ENCODE measurements at places on chromosomes 5 and 9.

DNA sequence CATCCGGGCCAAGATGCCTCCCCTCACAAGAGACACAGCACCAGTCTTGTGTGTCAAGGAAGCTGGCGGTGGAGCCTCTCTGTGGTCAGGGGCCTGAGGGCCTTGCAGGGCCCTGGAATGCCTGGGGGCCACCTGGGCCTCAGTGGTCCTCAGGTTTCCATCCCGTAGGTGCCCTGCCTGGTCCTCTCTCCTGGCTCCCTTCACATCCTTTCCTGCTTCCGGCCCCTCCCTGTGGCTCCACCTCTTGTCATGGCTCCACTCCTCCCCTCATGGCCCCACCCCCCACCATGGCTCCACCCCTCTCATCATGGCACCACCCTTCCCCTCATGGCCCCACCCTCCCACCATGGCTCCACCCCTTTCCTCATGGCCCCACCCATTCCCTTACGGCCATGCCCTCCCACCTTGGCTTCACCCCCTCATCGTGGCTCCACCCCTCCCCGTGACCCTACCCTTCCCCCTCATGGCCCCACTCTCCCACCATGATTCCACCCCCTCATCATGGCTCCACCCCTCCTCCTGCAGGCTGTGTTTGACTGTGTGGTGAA lies 175.8 kb downstream of the CACNA1B start:
- DNase-seq, result no peak

GRCh38 chr9:110900917-110901316 lies 137.4 kb downstream of the LPAR1 start:
- no peak for DNase-seq

- no peak for DNase-seq
These were observed 67.7 kb upstream of the RAD23B start for GRCh38 chr9:107215381-107215780.

GRCh38 chr9:15746905-15747304 lies 194.1 kb downstream of the CCDC171 start:
- no peak for DNase-seq

GRCh38 chr5:138109463-138110265 lies 25.8 kb downstream of the WNT8A start:
- DNase-seq, result no peak

DNA sequence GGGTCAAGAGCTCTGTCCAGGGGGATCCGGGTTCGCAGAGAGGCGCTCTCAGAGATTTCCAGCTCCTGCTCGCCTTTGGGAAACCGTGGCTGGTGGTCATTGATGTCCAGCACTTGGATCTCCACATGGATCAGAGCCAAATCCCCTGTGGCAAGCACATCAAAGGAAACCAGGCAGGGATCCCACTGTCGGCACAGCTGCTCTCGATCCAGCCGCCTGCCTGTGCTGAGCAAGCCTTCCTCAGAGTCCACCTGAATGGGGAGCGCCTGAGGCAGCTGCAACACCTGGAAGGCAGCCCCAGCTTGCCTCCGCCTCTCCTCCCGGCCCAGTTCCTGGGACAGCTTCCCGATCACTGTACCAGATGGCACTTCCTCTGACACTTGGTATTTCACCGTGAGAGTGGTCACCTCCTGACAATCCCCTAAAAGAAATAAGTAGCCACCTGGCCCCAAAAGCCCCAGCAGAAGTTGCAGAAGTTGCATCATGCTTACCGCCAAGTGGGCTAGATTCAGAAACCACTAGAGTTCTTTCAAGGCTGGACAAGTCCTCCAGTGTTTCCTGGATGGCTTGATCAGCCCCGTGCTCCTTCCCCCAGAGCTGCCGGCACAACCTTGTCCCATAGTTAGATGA lies 520 bp downstream of the PCDH12 start:
- no peak for DNase-seq

- DNase-seq, result no peak
These were observed 14.3 kb upstream of the C1QTNF2 start for GRCh38 chr5:160384681-160385080.

- no peak for DNase-seq
These were observed 6.7 kb downstream of the ADRB2 start for GRCh38 chr5:148833122-148833521.

DNA sequence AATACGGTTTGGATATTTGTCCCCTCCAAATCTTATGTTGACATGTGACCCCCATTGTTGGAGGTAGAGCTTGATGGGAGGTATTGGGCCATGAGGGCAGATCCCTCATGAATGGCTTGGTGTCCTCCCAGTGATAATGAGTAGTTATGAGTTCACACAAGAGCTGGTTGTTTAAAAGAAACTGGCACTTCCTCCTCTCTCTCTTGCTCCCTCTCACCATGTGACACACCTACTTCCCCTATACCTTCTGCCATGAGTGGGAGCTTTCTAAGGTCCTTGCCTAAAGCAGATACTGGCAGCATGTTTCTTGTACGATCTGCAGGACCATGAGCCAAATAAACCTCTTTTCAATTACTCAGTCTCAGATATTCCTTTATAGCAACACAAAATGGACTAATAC lies 132.0 kb downstream of the PIK3R1 start:
- no peak for DNase-seq

GRCh38 chr5:74665816-74666215 lies 19.2 kb upstream of the HEXB start:
- DNase-seq, result no peak

GRCh38 chr5:14659821-14660607 lies 4.5 kb upstream of the OTULIN start:
- no peak for DNase-seq

- no peak for DNase-seq
These were observed 3.9 kb upstream of the ISCA1 start for GRCh38 chr9:86286278-86286677.

DNA sequence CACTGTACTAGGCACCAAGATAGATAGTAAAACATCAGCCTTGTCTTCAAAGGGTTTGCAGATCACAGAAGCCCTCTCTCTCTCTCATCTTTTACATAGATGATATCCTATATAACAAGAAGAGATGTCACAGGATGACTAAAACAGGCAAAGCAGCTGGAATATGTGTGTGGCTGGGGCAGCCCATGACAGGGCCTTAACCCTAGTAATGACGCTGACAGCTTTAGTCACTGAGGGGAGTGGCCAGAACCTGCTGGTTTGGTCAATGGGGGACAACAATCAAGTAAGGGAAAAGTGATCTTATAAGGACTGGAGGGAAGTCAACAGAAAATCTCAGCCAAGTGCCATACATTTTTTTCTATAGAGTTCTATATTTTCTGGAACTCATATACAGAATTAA lies 41.9 kb upstream of the RIC1 start:
- no peak for DNase-seq

DNA sequence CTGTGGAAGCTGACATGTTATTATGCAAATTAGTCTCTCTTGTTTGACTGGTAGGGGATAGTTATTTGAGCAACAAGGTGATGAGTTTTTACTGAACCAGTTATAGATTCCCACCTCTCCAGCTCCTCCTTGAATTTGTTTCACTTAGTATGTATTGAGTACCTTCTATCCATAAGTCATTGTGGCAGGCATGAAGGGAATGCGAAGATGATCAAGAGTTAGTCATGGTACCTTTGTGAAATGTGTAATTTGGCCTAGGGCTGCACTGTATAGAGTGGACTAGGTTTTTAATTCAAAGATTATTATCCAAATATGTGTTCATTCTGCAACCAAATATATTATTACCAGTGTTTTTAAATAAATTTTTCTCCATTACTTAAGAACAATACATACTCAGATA lies 110.1 kb downstream of the HACD4 start:
- no peak for DNase-seq

- no peak for DNase-seq
These were observed 38.1 kb downstream of the LIFR start for GRCh38 chr5:38518341-38518740.

GRCh38 chr9:20335668-20336332 lies 286.5 kb downstream of the MLLT3 start:
- no peak for DNase-seq

- no peak for DNase-seq
These were observed 21.8 kb upstream of the SLC12A7 start for GRCh38 chr5:1133510-1134201.

- no peak for DNase-seq
These were observed 285.6 kb downstream of the ARHGAP26 start for GRCh38 chr5:143055596-143056338.

- no peak for DNase-seq
These were observed 143.3 kb upstream of the IRX2 start for GRCh38 chr5:2894736-2895135.

DNA sequence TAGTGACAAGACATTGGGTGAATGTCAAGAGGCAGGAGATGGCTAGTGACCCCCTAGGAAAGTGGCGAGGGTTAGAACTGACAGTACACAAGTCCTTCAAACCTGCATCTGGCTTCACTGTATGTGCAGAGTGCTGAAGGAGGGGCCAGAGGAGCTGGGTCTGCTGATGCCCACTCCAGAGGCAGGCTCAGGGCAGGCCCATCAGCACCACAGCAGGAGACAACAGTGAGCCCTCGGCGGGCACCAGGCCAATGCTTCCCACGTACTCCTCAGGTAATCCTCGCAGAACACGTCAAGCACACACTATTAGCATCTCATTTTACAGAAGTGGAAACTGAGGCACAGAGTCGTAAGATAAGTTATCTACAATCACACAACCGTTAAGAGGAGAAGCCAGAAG lies 76.1 kb upstream of the SH3PXD2B start:
- DNase-seq, result no peak

DNA sequence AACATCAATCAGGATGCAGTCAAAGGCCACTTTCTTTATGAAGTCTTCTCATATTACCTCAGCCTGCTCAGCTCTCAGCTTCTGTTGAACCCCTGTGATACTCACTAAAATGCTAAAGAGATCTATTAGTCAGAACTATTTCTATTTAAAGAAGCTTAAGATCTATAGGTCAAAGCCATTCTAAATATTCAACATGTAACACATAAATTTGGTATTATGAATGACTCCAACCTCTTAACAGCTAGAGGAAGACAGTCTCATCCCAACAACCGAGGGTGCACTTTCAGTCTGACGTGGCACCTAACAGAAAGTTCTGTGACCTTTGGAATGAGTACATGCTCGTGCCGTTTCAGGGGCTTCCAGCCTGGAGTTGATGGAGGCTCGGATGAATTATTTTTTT lies 301.5 kb upstream of the VLDLR start:
- no peak for DNase-seq

DNA sequence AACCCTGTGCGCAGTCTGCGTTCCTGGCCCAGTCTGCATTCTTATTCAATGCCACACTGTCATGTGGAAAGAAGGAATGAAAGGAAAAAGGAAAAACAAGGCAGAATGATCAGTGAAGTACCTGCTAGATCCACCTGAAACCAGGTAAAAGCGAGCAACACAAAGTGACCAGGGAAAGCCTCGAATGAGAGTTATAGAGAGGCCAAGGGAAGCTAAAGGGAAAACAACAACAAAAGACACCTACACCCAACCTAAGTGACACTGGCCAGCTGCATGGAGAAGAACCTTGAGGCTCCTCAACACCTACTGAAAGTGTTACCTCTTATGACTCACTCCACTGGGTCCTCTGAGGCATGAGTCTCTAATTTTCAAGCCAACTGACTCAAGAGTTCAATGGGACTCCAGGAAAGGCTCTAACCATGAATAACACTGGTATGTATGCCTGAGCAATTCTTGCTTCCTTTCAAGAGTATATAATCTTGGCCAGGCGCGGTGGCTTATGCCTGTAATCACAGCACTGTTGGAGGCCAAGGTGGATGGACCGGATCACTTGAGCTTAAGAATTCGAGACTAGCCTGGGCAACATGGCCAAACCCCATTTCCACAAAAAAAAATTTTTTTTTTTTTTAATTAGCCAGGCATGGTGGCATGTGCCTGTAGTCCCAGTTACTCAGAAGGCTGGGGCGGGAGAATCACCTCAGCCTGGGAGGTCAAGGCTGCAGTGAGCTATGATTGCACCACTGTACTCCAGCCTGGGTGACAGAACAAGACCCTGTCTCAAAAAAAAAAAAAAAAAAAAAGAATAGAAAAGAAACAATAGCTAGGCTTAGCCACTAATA lies 29.0 kb downstream of the MTMR12 start:
- DNase-seq, result no peak
